Activated naive CD4-positive, alpha-beta T cell treated with anti-CD3 and anti-CD28 coated beads for 36 hours (primary cell): ENCODE measurements at places on chromosomes 3 and 15. TPM values are rescaled to one million over a fixed set of nuclear protein-coding genes. Genes with fewer than 3 reads are reported as not detected.

DNA sequence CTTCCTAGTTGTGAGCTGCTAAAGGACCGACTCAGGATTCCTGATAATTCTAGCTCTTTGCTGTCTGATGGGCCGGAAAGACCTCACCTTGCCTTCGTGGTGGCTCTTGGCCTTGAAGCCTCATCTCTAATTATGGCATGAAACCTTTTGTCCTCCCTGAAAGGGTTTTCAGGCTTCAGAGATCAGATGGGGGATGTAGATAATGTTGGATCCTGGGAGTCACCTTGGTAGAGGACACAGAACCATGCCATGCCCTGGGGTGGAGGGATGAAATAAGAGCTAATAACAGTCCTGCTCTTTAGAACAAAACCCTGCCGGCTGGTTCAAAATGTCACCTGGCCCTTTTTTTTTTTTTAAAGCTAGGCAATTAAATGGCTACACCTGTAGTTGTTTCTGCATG is 50.8 kb upstream of the SYN2 start:
- peaks cover 10% of the 10 kb centered on the region for H3K27me3 ChIP-seq
- H3K27ac ChIP-seq, result no peak overlapping the region
- H3K36me3 ChIP-seq, result no peaks in the 10 kb centered on the region
- no peak overlapping the region for H3K4me3 ChIP-seq
- H3K4me1 ChIP-seq, result no peaks in the 10 kb centered on the region
- no peak for DNase-seq

DNA sequence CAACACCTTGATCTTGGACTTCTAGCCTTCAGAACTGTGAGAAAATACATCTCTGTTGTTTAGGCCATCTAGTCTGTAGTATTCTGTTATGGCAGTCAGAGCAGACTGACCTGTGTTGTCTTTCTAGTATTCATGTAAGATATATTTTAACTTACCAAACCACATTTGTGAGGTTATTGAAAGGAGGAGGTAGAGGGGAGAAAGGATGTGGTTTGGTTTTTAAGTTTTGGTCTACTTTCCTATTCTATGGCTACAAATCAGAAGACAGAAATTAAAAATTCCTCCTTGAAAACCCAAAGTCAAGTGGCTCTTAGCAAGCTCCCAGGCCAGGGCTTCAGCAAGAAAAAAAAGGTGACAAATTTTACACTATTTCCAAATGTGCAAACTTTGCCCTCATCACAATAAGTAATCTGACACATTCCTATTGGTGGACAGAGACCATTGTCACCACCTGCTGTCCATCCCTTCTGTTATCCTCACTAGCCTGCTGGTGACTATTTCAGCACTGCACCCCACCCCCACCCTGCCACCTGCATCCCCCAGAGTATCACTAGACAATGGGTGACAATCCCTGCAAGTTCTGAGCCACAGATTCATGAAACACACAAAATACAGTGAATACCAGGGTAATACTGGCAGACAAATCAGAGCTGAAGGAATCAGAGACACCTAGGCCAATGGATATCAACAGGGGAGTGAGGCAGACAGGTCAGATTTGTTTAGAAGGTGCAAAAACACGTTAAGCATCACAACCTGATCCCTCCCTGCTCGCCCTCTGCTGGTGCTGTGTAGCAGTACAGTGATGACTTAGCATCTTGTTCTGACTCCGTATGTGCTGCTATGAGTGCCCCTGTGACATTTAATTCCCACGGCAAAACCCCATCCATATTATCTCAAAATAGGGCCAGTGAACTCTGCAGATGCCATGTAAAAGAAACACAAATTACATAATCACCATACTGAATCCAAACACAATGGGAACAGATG is 79.0 kb upstream of the DCLK3 start:
- H3K4me1 ChIP-seq, result peaks cover 17% of the 10 kb centered on the region
- H3K27ac ChIP-seq, result peak overlapping the region; percentile 2
- peaks cover 30% of the 10 kb centered on the region for H3K36me3 ChIP-seq

DNA sequence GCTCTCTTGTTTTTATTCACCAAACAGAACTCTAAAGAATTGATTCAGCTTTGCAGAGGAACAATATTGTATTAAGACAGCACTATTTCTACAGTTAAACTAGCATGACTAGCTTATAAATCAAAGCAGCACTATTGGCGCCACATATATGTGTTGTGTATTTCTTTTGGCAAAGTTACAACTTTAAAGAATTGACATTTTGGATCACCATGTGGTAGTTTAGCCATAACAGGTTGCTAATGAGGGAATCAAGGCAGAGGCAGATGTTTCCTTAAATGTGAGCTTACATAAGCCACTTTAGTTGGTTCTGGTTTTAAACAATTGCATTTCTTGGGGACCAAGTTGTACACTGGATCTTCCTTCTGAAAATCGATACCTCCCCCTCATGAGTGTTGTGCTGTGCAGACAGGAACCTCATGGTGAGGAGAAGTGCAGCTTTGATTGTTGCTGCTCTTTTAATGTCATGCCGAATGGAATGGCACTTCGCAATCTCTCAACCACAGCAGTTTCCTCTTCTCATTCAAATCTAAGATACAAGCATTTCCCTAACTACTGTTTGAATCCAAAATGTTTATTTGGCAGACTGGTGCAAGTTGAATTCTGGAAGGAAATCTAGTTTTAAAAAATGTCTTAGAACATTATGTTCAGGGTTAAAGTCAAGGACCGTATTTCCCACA is 151.2 kb downstream of the MYRIP start:
- H3K27ac ChIP-seq, result no peak overlapping the region
- H3K27me3 ChIP-seq, result peaks cover 6% of the 10 kb centered on the region
- no peaks in the 10 kb centered on the region for H3K36me3 ChIP-seq
- H3K4me3 ChIP-seq, result no peak overlapping the region

DNA sequence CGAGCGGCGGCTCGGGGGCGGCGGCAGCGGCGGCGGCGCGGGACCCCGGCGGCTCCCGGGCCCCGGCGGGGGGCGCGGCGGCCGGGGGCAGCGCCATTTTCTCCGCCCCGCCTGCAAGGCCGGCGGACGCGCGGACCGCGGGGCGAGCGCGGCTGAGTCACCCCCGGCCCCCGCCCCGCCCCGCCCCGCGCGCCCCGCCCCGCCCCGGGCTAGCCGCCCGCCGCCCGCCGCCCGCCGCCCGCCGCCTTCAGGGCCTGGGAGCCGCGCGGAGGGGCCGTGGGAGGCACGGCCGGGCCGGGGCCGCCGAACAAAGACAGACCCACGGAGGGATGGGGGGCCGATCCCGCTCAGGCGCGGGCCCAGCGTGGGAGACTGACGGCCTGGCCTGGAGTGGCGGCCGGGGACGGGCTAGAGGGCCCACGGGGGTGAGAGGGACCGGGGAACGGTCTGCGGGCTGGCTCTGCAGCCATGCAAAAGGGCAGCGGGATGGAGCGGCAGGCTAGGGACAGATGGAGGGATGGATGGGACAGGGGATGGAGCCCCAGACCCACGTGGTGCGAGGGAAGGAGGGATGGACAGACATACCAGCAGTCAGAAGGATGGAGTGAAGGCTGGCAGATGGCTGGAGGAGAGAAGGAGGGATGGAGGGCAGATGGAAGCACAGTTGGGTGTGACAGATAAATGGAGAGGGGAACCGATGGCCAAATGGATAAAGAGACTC is at the start of gene EIF4E3:
TSS of gene EIF4E3 (minus strand) at position 132 of the 721 bp plus-strand sequence. CDS start at position 97, 35 bp downstream.
- H3K27me3 ChIP-seq, result no peaks in the 10 kb centered on the region
- H3K4me3 ChIP-seq, result peak within 1 kb of the TSS; percentile 90
- H3K4me1 ChIP-seq, result peaks cover 59% of the 10 kb centered on the region
- H3K27ac ChIP-seq, result peak within 1 kb of the TSS; percentile 91
- peaks cover 5% of the 10 kb centered on the region for H3K36me3 ChIP-seq
- peak; percentile 31 for DNase-seq

GRCh38 chr15:101172501-101173071 is 79.3 kb downstream of the CHSY1 start:
- H3K36me3 ChIP-seq, result peaks cover 12% of the 10 kb centered on the region
- H3K27ac ChIP-seq, result no peak overlapping the region
- DNase-seq, result no peak
- H3K4me1 ChIP-seq, result peaks cover 25% of the 10 kb centered on the region

SUSD5 gene
- not detected for total RNA-seq
